ENCODE measurements at places on chromosomes 2 and 18.

GRCh38 chr2:171084128-171084527, 76.6 kb downstream of the TLK1 start:
- no peak for DNase-seq

DNA sequence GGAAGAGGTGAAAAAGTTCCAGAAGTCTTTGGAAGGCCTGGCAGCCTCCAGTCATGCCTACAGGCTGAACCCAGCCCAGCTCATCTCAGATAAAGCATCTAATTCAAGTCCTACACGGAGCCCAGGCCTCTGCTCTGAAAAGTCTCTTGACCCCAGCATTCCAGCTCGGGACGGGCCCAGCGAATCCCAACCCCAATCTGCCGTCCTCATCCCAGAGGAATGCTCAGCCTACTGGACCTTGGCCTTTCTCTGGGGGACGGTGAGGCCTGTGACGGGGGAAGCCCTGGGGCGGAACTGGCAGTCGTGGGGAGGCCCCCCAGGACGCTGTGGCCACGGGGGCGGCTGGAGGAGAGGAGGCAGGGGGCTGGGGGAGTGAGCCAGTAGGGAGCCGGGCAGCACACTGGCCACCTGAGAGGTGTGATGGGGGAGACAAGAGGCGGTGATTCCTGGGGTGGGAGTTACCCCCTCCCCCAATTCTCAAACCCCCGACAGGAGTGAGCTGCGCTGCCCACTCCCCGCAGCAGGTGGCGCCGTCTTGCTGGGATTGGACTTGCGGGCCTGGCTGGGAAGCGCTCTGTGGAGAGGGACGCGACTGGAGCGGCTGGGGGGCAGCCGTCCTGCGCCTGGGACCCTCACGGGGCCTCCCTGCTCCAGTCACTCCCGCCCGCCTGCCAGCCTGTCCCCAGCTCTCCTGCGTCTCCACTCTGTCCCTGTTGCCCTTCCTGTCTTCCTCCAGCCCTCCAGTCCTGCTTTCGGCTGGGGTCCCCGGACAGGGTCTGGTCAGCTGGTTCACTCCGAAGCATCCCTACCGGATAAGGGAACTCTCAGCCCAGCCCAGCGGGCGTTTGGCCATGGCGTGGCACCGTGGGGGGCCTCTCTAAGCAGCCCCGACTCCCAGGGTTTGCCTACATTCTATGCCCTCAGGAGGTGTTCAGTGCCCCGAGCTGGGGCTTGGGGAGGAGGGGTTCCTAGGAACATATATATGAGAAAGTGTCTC, 182.6 kb upstream of the HAAO start:
- peak; percentile 52 for DNase-seq

DNA sequence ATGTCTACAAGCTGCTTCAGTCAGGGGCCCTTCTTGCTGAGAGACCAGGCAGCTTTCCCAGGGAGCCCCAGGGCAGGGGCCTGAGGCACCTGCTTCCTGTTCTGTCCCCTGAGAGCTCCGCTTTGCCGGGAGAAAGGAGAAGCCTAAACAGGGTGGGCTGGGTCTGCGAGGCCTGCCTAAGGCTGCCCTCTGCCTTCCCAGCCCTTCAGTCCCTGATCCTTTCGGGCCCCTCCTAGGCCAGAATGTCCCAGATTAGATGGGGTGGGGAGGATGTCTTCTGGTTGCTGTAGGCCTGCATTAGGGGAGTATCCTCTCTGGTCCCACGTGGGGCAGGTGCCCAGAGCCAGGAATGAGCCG, 72.4 kb downstream of the TGOLN2 start:
- DNase-seq = no peak

GRCh38 chr2:39567507-39567906, 98.2 kb upstream of the TMEM178A start:
- DNase-seq = no peak

DNA sequence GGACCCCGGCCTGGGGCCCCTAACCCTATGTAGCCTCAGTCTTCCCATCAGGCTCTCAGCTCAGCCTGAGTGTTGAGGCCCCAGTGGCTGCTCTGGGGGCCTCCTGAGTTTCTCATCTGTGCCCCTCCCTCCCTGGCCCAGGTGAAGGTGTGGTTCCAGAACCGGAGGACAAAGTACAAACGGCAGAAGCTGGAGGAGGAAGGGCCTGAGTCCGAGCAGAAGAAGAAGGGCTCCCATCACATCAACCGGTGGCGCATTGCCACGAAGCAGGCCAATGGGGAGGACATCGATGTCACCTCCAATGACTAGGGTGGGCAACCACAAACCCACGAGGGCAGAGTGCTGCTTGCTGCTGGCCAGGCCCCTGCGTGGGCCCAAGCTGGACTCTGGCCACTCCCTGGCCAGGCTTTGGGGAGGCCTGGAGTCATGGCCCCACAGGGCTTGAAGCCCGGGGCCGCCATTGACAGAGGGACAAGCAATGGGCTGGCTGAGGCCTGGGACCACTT, 16.4 kb downstream of the EMX1 start:
- DNase-seq = no peak

DNA sequence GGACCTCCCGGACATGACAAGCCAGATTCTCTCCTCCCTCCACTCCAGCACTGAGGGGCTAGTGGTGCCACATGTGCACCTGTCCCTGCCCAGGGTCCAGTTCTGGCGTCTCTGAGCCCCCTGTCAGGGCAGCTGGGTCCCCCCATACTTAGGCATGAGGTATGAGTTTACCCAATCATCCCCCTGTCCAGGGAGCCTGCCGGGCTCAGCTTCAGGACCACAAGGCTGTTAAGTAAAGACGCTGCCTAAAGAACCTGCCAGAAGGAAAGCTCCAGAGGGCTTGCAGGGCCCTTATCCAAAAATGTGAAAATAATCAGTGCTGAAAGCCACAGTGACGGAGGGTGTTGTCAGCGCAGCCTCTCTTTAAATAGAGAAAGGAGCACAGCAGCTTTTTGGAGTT, 40.0 kb downstream of the SH3BP4 start:
- no peak for DNase-seq

DNA sequence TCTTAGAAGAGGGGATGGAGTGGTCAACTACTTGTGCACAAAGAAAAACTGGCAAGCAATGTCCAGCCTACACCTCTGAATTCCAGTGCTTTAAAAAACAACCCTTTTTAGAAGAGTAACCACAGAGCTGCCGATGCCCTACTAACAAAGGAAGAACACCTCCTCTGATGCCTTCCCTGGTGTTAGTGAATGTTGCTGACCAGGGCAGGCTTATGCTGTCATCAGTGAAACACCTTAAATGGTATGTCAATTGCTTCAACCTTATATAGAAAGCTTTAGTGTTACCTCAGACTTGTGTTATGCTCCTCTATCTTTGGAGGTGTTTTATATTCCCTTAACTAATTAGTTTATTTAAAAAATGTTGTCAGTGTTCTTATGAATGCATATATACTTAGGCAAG, 79.7 kb upstream of the FZD5 start:
- DNase-seq = no peak

GRCh38 chr18:7415081-7415894, 151.8 kb upstream of the PTPRM start:
- DNase-seq = no peak

GRCh38 chr2:138440759-138441158, 60.8 kb upstream of the SPOPL start:
- DNase-seq = no peak

GRCh38 chr18:76131738-76132137, 363.3 kb downstream of the ZNF516 start:
- no peak for DNase-seq

DNA sequence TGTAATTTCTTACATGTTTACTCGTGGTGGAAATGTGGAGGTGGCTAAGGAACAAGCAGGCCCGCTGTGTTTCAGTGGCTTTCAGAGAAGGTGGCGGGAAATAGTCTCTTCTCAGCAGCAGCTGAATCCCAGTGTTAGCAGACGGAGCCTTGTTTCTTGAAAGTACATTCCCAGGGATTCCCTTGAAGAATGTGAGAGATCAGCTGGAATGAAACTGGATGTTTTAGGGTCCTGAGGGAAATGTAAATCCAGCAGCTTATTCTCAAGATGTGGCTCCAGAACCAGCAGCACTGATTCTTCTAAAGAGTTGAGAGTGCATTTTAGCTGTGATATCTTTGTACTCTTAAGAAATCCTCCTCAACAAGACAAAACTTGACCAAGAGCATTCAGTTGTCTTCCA, 59.1 kb downstream of the CDC42EP3 start:
- no peak for DNase-seq

- no peak for DNase-seq
Measured at GRCh38 chr2:63712748-63713147, 124.0 kb downstream of the MDH1 start.

DNA sequence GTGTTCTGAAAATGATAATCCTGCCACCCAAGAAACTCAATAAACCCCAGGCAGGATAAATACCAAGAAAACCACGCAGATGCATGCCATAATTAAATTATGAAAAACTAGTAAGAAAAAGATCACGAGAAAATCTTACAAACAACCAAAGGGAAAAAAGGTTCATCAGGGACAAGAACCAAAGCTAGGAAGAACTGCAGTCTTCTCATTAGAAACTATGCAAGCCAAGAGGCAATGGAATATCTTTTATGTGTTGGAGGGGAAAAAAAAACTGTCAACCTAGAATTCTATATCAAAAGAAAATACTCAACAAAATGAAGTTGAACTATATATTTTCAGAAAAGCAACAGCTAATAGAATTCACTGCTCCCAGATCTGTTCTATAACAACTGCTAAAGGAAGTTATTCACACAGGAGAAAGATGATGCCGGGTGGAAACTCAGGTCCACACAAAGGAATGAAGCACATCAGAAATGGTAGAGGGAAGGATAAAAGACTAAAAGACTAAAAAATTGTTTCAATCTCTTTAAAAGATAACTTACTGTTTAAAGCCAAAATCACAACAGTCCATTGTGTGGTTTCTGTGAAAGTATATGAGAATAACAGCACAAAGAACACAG, 55.0 kb downstream of the NDUFA10 start:
- no peak for DNase-seq

GRCh38 chr18:56268952-56269351, 369.4 kb downstream of the TXNL1 start:
- no peak for DNase-seq

GRCh38 chr2:176317199-176317598, 48.0 kb downstream of the MTX2 start:
- DNase-seq = no peak
